Muscle of leg (tissue), 16 donors: ENCODE measurements at places on chromosomes 2 and 18. TPM values are rescaled to one million over a fixed set of nuclear protein-coding genes. Genes with fewer than 3 reads are reported as not detected.

SERPINB10 gene
- polyA plus RNA-seq: 0.45 TPM

ZAP70 gene
- polyA plus RNA-seq: 4.7 TPM

DGUOK gene
- 42.1 TPM for polyA plus RNA-seq

STPG4 gene
- polyA plus RNA-seq: not detected

GRCh38 chr2:223285370-223286265 is 233.6 kb downstream of the KCNE4 start:
- DNase-seq: no peak

DNA sequence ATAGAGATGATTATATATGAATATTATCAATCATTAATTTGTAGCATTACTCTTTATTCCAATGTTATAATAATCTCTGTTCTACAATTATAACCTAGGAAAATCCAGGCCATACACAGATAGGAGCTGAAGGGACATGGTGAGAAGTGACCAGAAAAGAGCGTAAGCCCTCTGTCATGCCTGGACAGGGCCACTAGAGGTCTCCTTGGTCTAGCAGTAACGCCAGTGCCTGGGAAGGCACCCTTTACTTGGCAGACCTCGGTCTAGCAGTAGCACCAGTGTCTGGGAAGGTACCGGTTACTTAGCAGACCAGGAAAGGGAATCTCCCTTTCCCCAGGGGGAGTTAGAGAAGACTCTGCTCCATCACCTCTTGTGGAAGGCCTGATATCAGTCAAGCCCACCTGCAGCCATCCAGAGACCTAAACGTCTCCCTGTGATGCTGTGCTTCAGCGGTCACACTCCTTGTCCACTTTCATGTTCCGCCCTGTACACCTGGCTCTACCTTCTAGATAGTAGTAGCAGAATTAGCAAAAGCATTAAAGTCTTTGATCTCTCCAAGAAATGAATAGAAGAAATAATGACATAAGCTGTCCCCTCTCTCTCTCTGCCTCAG is 447.5 kb upstream of the FSIP2 start:
- DNase-seq: peak; percentile 45

- DNase-seq: no peak
These were observed 395.1 kb downstream of the FBXO15 start for GRCh38 chr18:73752546-73752945.
